ENCODE measurements at places on chromosomes 16 and 17. TPM values are rescaled to one million over a fixed set of nuclear protein-coding genes. Genes with fewer than 3 reads are reported as not detected.
A peak's percentile ranks its signal among the peaks of the same experiment; 100 is the strongest.

The NPIPA7 gene
- total RNA-seq = 5.8 TPM

The SLC16A11 gene
- 0.40 TPM for total RNA-seq

The CIBAR2 gene
- 0.32 TPM for total RNA-seq

The CCL2 gene
- 96.2 TPM for total RNA-seq

DNA sequence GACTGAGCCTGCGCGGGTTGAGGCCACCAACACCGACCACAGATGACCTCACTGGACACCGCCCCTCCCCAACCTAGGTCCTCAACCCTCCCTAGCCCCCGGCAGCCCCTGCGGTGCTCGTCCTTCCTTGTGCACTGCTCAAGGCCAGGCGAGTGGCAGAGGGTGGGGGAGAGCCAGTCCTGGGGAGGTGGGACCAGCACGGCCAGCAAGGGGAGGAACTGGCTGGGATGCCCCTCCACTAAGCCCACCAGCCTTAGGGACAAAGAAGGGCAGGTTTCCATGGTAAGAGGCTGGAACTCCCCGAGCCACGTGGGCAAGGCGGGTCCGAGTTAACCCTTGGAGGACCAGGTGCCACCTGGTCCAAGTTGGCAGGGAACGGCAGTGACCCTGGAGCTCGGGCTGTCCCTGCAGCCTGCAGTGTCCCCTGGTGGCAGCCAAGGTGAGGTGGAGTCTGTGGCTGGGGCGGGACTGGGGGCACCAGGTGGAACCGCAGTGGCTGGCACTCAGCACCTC, 9.2 kb downstream of the FSCN2 start:
- DNase-seq = peak; percentile 63
- H3K27me3 ChIP-seq = peaks cover 18% of the 10 kb centered on the region
- H3K27ac ChIP-seq = no peak overlapping the region
- no peaks in the 10 kb centered on the region for H3K36me3 ChIP-seq

DNA sequence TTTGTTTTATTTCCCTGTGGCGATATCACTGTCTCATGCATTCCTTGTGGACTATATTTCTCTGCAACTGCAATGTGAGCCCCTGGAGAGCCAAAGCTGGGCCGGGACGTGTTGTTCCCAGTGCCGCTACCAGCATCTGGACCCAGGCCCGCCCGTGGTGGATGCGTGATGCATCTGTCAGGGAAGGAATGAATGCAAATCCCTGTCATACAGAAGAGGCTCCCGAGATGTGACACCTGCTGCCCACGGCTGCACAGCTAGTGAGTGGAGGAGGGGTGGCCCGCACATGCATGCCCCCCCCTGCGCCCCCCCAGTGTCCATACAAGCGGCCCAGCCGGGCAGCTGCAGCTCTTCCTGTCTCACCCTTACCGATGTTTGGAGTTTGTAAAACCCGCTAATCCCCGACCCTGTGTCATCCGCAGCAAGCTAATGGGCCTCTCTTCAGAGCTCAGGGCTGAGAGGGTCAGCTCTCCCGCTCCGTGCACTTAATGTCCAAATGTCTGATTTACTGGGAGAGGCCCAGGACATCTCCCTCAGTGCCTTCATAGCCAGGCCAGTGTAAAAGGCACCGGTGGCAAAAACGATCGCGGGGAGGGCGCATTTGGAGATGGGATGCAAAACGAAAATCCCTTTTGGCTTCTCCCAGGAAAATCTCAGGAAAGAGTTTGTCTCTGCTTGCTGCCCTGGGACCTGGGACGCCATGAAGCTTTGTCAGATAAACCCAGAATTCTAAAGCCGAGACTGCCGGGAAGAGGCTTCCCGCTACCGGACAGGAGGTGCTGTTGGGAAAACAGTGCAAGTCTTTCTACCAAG, 91.8 kb downstream of the FOXL1 start:
- DNase-seq = peak; percentile 24
- H3K4me3 ChIP-seq = no peak overlapping the region
- no peaks in the 10 kb centered on the region for H3K27me3 ChIP-seq

DNA sequence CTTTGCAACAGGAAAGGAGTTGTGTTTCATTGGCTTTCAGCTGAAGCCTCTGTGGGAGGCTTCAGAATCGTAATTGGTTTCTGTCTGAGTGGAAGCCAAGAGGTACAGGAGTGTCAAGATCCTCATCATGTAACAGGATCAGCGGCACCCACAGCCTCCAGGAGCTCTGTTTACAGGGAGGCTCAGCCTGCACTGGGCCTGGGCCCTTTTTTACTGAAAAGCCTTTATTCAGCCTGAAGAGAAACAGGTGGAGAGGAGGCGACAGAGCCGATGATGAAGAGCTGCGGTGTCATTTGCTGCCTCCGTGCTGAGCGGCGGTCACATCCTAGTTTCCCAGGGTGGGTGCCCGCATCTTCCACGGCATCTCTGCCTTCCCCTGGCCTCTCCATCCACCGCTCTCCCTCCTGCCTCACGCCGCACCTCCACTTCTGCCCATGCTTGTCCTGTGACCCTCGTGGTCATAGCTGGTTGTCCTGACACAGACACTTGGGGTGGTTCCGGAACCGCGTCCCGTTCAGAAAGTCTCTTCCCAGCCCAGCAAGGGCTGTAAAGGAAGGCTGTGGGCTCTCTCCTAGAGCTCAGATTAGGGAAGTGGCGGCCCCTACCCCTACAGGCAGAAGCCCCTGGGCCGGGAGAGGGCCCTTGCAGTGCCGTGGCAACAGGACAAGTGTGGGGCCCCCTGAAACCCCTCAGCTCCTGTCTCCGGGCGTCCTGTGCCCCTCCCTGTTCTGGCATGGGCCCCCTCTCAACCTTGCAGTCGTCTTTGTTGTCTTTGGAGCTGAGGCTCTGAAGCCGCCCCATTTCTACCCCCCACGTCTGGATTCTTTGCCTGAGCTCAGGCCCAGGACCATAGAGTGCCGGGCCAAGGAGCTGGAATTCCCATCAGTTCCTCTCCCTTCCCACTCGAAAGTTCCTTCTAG, 53.9 kb upstream of the CHMP6 start:
- no peaks in the 10 kb centered on the region for H3K4me1 ChIP-seq
- no peaks in the 10 kb centered on the region for H3K27me3 ChIP-seq
- no peaks in the 10 kb centered on the region for H3K36me3 ChIP-seq
- no peak for DNase-seq

- H3K27me3 ChIP-seq = no peaks in the 10 kb centered on the region
- DNase-seq = no peak
- peak overlapping the region; percentile 3 for H3K27ac ChIP-seq
- H3K4me1 ChIP-seq = peaks cover 27% of the 10 kb centered on the region
- no peaks in the 10 kb centered on the region for H3K36me3 ChIP-seq
Measured at GRCh38 chr17:78137392-78138203, 7.0 kb downstream of the TMC8 start.

GRCh38 chr16:75247249-75247648, 4.2 kb downstream of the BCAR1 start:
- no peak for DNase-seq
- H3K4me1 ChIP-seq = peaks cover 50% of the 10 kb centered on the region
- peaks cover 1% of the 10 kb centered on the region for H3K36me3 ChIP-seq
- H3K4me3 ChIP-seq = no peak overlapping the region
- peak overlapping the region; percentile 32 for H3K27ac ChIP-seq

DNA sequence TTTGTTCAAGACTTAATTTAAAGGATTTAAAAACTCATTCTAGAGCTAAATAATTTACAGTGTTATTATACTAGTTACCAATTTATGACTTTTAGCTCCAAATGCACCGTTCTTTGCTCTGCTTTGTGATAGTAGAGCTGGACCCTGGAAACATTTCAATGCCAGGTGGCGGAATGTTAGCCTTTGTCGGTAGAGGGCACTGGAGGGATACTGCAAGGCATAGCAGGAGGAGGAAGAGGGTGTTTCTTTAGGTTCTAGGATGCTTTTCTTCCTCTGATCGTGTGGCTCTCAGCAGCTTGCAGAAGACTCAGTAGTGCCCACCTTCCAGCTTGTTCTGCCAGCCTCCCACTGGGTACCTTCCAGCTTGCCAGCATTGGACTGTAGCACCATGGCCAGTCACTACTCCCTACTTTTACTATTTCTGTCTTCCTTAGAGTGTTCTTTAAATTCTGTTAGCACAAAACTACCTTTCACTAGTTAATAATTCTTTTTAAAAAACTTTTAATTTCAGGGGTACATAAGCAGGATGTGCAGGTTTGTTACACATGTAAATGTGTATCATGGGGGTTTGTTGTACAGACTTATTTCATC, 325.3 kb downstream of the UTP18 start:
- H3K4me3 ChIP-seq = no peak overlapping the region
- DNase-seq = no peak
- no peaks in the 10 kb centered on the region for H3K4me1 ChIP-seq
- no peaks in the 10 kb centered on the region for H3K36me3 ChIP-seq

- no peaks in the 10 kb centered on the region for H3K4me1 ChIP-seq
- no peak overlapping the region for H3K4me3 ChIP-seq
- DNase-seq = no peak
- no peaks in the 10 kb centered on the region for H3K27me3 ChIP-seq
Measured at GRCh38 chr17:15245054-15245453, 20.1 kb downstream of the PMP22 start.

DNA sequence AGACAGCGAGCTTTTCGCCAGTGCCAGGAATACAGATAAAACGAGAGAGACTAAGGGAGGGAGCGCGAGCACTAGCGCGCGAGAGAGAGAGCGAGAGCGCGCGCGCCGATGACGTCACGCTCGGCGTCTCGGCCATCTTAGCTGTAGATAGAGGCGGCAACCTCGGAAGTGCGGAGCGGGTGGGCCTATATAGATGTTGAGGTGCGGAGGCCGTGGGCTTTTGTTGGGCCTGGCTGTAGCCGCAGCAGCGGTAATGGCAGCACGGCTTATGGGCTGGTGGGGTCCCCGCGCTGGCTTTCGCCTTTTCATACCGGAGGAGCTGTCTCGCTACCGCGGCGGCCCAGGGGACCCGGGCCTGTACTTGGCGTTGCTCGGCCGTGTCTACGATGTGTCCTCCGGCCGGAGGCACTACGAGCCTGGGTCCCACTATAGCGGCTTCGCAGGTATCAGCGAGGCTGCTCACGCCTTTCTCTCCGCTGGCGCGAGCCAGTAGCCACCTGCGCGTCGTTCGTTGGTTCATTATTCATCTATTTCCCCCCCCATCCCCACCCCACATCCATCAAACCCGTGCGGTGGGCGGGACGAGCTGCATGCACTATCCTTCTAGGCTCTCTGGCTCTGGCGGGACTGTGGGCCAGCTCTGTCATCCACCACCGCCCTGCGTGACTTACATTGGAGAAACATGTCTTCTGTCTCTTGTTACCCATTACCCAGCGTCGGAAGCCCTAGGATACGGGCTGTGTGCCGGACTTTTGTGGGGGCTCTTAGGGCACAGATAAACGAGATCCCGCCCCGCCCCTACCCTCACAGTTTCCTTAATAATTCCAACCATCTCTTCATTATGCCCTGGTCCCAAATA, 795 bp downstream of the CYB5D2 start:
- no peaks in the 10 kb centered on the region for H3K27me3 ChIP-seq
- peak; percentile 90 for DNase-seq
- H3K4me3 ChIP-seq = peak overlapping the region; percentile 96
- H3K4me1 ChIP-seq = peaks cover 24% of the 10 kb centered on the region

DNA sequence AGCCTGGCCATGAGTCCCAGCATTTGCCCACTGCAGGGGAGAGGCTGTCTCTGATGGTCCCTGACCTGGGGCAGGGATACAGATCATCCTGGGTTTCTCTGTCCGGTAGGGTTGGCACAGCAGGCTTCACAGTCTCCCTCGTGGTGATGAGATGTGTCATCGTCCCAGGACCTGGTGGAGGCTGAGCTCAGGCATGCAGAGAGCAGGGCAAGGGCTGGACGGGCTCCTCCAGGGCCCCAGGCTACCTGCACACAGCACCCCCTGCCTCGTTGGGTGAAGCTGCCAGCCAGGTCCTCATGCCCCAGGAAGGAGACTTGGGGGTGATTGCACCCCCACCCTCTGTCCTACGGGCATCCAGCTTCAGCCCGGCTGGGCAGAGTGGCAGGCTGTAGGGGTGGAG, 155.8 kb upstream of the GSE1 start:
- H3K4me1 ChIP-seq = peaks cover 13% of the 10 kb centered on the region
- H3K27ac ChIP-seq = no peak overlapping the region
- peaks cover 7% of the 10 kb centered on the region for H3K27me3 ChIP-seq
- no peak overlapping the region for H3K4me3 ChIP-seq
